ENCODE measurements at places on chromosomes 11 and 22. TPM values are rescaled to one million over a fixed set of nuclear protein-coding genes. Genes with fewer than 3 reads are reported as not detected.

GRCh38 chr11:87002918-87003317 is 34.8 kb upstream of the TMEM135 start:
- no peak for DNase-seq

DNA sequence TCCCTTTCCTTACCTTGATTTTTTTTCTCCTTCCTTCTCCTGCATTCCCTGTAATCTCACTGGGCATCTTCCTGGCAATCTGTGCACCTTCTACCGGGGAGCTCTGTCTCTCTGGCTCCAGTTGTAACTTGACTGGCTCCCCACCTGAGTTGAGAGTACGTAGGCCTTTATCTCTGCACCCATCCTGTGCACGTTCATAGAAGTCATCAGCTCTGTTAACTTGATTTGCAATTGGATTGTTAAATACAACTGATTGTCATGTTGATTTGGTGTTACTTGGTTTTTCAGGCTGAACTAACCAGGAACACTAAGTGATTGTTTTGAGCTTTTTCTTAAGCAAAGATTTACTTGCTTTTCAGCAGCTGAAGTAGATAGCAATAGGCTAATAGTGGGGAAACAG is 11.8 kb downstream of the SWAP70 start:
- no peak for DNase-seq

DNA sequence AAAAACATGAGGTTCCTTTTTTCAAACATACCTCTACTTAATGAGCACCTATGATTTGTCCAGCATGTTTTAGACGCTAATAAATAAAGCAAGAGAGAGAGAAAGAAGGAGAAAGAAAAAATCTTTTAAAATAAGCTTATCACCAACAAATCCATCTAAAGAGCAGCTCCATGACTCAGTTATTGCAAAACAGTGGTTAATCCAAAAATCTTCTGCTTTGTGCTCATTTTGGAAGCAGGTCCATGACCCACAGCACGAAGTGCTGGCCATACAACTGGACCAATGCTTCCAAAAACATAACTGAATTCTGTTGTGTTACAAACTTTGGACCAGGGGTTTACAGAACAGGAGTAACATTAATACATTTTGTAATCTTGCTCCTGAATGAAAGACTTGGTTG is 696.6 kb downstream of the KCNA4 start:
- no peak for DNase-seq

Gene MS4A8
- not detected for total RNA-seq
